Esophagus squamous epithelium (tissue), 5 donors: ENCODE measurements at places on chromosomes 7 and 10.

GRCh38 chr7:2104107-2104710 lies 128.5 kb downstream of the MAD1L1 start:
- no peak for DNase-seq

DNA sequence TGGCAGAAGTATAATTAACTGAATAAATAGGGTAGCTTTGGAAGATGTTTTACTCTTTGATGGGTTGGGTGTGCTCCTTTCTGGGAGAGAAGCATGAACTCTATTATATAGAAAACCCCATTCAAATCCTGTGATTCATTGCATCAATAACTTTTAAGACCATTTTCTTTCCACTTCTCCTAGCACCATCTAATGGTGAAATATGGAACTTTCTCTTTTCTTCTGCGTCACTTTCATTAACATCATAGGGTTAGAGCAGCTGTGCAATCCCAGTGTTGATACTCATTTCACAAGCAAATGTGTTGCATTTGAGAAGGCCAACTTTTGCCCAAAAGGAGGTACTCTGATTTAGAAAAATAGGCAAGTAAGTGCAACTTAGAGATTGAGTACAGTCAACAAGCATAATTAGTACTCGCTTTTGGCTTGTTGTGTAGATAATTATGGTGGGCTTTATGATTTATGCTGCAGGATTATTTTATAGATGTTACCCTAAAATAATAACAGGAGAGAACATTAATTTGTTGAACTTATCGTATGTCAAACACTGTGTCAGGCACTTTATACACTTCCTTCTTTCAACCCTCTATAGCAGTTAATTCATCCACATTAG lies 92.9 kb downstream of the CPED1 start:
- DNase-seq, result no peak

- no peak for DNase-seq
Observed at GRCh38 chr7:7793921-7794320, 75.5 kb upstream of the RPA3 start.

GRCh38 chr10:71968553-71969474 lies 4.6 kb downstream of the CHST3 start:
- DNase-seq, result no peak

DNA sequence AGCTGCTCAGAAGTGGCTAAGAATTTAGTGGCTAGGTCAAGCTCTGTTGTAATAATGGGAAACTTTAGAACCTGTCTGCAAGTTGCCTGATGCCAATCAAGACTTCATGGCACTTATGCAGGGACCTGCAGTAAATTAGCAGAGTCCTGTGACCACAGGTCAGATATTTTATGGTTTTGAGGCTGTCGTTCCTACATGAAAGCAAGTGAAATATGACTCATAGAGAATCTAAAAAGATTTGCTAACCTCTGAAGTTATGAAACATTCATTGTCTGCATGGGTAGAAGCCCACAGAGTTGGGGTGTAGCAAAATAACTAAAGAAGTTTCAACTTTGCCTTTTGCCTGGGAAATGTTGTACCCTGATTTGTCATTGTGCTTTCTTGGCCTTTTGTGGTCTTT lies 32.3 kb downstream of the SLC39A12 start:
- DNase-seq, result no peak

DNA sequence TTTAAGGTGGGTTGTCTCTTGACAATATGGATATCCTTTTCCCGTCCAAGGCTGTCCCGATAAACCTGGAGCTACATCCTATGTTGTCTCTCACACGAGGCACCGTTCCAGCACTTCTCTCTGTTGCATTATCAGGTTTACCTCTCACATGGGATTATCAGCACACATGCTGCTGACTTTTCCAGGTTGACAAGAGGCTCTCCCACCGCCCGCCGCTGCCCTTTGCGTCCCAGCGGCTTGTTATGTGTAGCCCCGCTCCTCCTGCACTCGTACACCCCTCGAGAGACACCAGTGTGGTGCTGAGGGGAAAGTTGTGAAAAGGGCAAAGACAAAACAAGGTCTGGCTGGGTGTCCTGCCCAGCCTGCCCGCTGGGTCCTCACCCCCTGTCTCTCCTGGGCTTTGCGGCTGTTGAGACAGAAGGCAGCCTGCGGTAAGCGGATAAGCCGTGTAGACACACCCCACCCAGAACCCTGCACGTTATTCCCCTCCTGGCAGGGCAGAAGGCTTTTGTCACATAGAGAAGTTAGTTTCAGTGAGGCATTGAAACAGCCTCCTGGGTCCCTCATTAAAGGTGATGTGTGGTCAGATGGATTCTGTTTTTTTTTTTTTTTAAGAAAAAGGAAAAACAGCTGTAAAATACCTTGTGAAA lies 38.7 kb downstream of the UBE3C start:
- no peak for DNase-seq

- DNase-seq, result no peak
Observed at GRCh38 chr7:35389636-35390035, 135.7 kb upstream of the TBX20 start.

DNA sequence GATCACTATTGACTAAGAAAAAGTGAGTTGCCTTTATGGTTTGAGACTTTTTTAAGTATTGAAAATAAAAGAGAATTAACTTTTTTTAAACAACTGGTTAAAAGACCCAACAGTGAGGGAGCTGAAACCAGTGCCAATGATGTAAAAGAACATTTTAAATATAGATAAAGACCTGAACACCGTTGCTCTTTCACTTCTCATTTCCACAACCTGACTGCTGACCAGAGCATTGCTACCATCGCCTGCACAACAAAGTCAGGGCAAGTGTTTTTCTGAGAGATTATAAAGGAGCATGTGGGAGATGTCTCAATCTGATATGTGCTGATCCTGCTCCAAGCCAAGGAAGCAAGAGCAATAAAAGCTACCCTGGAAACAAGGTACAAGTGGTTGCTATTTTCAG lies 34.7 kb downstream of the IMMP2L start:
- no peak for DNase-seq

DNA sequence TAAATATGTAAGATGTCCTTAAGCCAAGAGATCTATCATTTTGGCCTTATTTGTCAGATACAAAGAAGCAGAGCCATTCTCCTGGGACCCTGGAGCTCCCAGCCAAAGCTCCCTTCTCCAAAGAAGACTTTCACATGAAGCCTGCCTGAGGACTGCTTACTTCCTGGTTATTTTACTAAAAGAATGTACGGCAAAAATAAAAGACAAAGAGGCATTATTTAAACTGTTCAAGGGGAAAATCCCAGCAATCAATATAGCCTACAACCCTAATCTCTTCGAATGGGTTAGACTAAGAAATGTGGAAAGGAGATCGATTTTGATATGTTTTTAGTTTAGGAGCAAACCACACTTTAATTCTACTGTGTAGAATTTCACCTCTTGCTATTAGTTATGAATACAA lies 237.9 kb upstream of the CTBP2 start:
- DNase-seq, result no peak

- no peak for DNase-seq
Observed at GRCh38 chr7:140697447-140698143, 1.1 kb downstream of the NDUFB2 start.

- no peak for DNase-seq
Observed at GRCh38 chr7:11404355-11404754, 427.6 kb downstream of the THSD7A start.

DNA sequence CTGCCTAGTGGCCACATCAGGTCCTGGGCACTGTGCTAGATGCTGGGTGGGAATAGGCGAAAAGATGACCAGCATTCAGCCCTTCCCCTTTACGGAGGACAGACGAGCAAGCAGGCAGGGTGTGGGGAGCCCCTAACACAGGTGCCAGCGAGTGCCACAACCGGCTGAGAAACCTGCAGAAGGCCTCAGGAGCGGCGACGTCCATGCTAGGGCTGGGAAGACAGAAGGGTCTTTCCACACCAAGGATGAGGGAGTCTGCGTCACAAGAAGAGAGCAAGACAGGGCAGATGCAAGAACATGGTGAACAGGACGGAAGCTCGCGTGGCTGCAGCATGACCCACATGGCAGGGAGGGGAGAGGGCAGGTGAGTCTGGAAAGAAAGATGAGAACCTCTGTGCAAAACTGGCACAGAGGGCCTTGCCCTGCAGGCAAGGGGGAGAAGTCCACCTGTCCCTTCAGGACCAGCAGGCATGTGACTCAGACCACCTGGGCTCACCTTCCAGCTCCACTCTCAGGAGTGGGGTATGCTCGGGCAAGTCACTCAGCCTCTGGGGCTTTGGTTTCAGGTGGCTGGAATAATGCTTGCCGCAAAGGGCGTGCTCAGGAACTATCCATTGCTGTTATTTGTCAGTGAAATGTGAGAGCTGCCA lies 36.6 kb downstream of the KCNH2 start:
- DNase-seq, result no peak

GRCh38 chr10:116597543-116597942 lies 6.8 kb downstream of the PNLIPRP1 start:
- no peak for DNase-seq

- DNase-seq, result no peak
Observed at GRCh38 chr7:106866298-106867281, 1.5 kb downstream of the PIK3CG start.
